NCI-H526 (cell line): ENCODE measurements at places on chromosomes 1 and 21.
A peak's percentile ranks its signal among the peaks of the same experiment; 100 is the strongest.

DNA sequence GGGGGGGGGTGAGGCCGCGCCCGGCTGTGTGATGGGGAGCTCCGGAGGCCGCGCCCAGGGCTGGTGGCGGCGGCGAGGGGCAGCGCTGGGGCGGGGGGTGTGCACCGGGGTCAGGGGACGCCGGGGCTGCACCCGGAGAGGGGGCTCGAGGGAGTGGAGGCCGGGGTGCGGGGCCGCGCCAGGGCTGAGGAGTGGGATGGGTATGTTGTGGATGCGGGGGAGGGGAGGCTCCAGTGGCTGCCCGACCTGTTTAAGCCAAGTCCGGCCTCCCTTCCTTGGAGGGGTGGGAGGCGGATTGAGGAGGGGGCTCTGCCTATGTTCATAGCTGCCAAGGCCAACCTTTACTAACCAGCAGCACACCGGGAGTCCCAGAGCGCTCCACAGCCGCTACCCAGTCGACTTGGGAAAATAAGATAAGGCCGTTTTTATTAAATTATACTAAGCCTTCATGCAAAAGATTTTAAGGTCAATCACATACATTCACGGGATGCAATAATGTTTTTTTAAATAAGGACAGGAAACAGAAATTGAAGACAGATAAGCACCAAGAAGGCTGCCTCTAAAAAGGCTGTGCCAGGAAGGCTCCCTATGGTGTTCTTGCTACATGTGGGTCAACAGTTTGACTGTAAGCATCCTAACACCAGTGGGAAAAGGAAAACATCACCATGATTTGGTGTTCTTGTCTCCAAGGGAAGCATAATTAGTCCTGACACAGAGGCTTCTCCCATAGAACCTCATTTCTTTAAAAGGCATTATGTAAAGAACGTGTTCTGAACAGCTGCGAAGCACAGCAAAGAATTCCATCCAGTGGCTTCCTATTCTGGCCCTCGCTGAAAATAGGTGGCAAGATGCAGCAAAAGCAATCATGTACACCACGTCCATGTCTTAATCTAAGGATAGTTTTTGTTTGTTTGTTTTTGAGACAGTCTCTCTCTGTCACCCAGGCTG lies 626 bp upstream of the HLCS start:
- DNase-seq, result peak; percentile 70

- DNase-seq, result no peak
These were observed 57.7 kb downstream of the NTNG1 start for GRCh38 chr1:107198561-107198960.

- DNase-seq, result no peak
These were observed 71.2 kb downstream of the DPYD start for GRCh38 chr1:97849345-97850340.

GRCh38 chr1:3716351-3716750 lies 35.9 kb upstream of the CCDC27 start:
- DNase-seq, result no peak

GRCh38 chr1:6053206-6053546 lies 7.5 kb downstream of the KCNAB2 start:
- no peak for DNase-seq
